Fibroblast of skin of left biceps (primary cell): ENCODE measurements at places on chromosomes 2 and 18.
A peak's percentile ranks its signal among the peaks of the same experiment; 100 is the strongest.

DNA sequence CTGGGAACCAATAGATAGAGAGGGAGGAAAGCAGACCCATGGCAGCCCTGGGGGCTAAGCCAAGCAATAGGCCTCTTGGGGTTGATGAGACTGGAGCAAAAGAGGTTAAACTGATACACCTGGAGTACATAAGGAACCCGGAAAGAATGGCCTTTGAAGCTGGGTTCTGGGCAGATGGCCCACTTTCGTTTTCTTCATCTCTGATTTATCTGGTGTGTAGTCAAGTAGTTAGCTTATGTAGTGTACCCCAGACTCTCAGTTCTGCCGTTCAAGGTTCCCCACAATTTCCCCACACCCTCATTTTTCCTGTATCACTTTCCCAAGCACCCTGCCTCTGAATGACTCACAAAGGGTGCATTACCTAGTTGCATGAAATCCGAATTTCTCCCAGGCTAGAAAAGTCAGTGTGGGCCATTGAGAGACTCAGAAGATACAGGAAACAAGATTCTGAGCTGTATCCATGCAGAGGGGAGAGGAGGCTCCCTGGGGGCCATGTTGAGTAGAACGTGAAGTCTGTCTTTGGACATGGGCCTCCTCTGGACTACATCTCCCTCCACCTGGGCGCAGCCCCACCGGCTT is 235.0 kb downstream of the LOXHD1 start:
- DNase-seq = no peak

GRCh38 chr2:64331114-64331645 is 122.8 kb upstream of the LGALSL start:
- no peak for DNase-seq

GRCh38 chr2:27885234-27885633 is 5.0 kb downstream of the RBKS start:
- DNase-seq = no peak

- peak; percentile 18 for DNase-seq
These were observed 43.4 kb downstream of the RNF144A start for GRCh38 chr2:6960659-6961058.

DNA sequence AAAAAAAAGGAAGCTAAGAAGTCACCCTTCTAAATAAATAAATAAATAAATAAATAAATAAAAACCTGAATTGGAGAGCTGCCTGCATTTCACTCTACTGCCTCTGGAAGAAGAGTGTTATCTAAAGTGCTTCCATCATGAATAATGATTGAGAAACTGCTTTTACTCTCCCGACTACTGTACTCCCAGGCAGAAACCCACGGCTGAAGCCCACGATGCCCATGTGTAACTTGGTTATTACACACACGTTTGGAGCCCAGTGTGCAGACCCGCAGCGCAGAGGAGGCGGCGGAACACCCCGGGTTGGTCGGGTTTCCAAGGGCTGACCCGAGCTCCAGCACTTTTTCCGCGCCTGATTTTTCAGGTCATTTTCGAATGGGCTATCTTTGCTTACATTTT is 697 bp upstream of the SPATS2L start:
- no peak for DNase-seq

- DNase-seq = no peak
These were observed 211.9 kb downstream of the RBM43 start for GRCh38 chr2:151049746-151050145.

- no peak for DNase-seq
These were observed 57.9 kb downstream of the GALNT14 start for GRCh38 chr2:31080361-31080760.

GRCh38 chr18:34872066-34872465 is 162.0 kb downstream of the DTNA start:
- DNase-seq = no peak

DNA sequence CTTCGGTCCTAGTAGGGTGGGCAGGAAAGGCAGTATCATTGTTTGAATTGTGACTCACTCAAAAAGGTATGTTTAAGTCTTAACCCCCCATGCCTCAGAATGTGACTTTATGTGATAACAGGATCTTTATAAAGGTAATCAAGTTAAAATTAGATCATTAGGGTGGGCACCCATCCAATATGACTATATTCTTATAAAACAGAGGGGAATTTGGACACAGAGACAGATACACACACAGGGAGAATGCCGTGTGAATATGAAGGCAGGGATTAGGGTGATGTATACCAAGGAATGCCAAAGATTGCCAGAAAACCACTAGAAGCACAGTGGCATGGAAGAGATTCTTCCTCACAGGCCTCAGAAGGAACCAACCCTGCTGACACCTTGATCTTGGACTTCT is 281.8 kb downstream of the CLIP4 start:
- no peak for DNase-seq
